ENCODE measurements at places on chromosomes 13 and 19.
A peak's percentile ranks its signal among the peaks of the same experiment; 100 is the strongest.

GRCh38 chr13:66714795-66715194 lies 515.3 kb downstream of the PCDH9 start:
- DNase-seq, result no peak

DNA sequence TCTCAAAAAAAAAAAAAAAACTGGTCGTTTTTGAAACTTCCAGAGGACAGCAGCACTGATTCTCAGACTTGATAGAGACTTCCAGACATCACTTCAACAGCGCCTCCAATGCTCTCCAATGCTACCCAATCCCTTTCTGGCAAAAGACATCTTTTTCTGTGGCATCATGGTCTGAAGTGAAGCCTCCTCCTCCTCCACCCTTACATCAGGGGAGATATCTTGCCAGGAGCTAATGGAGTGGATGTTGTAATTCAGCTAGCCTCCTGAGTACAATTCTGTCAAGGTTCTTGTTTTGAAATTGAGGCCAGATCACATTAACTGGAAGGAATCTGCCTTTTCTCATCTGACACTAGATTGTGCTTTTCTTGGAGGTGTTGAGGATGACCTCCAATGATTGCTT lies 24.2 kb downstream of the FXYD5 start:
- DNase-seq, result no peak

DNA sequence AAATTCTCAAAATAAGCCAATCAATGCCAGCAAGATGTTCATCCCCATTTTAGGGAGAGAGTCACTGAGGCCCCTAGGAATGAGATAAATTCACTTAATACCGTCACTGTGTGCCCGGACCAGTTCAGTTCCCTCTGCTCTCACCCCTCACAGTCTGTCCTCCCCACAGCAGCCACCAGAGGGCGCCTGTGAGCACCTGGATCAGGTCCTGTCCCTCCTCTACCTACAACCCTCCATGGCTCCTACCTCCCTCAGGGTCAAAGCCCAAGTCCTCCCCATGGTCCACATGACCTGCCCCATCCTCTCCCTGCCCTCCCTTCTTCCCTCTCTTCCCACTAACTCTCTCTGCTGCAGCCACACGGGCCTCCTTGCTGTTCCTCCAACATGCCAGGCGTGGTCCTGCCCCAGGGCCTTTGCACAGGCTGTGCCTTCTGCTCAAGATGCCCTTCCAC lies 42.0 kb upstream of the NFIC start:
- DNase-seq, result peak; percentile 83

DNA sequence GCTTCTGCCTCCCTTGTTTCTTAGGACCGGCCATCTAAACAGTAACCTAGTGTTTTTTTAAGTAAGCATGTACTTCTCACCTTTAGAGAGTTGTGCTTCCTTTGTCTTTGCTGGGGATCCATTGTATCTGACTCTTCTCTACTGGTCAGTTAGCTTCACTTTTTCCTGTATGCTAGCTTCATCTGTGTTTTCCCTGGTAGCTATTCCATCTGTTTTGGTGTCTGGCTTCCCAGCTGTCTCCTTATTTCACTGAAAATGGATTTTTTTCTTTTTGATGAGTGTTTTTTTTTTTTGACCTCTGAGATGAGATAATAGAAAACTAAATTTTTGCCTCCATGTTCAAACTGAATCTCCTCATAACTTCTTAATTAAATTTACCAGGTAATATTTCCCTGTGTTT lies 637.0 kb upstream of the SLC10A2 start:
- no peak for DNase-seq

DNA sequence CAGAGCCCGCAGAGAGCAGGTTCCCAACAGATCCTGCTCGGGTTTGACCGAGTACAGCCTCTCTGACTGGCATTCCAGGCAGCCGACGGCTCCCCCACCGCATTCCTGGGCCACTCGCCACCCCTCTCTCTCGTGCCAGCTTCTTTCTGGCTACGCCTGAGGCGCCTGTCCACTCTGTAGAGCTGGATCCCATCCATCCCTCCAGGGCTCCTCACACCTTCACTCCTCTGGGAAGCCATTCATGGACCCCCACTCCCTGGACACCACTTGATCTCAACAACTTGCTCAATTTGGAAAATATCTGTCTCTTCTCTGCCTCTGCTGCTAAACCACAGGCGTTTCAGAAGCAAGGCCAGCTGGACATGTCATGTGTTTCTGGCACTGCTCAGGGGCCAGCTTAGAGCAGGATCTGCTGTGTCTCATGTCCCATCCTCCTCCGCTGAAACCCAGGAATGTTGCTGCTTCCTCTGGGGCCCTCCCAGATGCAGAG lies 30.6 kb upstream of the ATP1A3 start:
- DNase-seq, result no peak

GRCh38 chr19:13997631-13997962 lies 8.5 kb downstream of the RFX1 start:
- DNase-seq, result no peak

DNA sequence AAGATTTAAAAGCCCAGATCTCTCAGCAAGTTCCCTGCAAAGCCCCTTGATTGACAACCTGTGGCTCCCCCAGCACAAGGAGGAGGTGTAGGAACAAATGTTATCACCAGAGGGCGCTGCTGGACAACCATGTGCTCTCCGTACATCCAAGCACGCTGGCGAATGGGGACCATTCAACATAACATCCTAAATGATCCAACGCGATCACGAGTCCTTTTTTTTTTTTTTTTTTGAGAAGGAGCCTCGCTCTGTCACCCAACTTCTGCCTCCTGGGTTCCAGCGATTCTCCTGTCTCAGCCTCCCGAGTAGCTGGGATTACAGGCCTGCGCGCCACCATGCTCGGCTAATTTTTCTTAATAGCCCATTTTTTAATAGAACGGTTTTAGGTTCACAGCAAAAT lies 52.0 kb downstream of the NWD1 start:
- peak; percentile 75 for DNase-seq

DNA sequence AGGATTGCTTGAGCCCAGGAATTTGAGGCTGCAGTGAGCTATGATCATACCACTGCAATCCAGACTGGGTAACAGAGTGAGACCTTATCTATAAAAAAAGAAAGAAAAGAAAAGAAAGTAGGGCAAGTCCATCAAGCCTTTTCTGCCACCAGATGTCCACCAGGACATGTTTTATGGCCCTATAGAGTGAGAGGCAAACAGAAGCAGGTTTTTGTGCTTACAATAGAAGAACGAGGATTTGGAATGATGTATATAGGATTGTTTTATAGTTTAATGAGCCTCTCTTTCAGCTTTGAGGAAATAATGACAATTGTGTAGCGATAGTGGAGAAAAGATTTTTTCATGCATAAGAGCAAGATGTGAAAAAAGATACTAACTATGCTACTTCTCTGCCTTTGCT lies 480.5 kb downstream of the KLF12 start:
- DNase-seq, result no peak

- no peak for DNase-seq
These were observed at the start of gene C2CD4C for GRCh38 chr19:408902-409515. C2CD4C (minus strand) TSS chr19:409147; CDS start chr19:408361, 786 bp downstream.

DNA sequence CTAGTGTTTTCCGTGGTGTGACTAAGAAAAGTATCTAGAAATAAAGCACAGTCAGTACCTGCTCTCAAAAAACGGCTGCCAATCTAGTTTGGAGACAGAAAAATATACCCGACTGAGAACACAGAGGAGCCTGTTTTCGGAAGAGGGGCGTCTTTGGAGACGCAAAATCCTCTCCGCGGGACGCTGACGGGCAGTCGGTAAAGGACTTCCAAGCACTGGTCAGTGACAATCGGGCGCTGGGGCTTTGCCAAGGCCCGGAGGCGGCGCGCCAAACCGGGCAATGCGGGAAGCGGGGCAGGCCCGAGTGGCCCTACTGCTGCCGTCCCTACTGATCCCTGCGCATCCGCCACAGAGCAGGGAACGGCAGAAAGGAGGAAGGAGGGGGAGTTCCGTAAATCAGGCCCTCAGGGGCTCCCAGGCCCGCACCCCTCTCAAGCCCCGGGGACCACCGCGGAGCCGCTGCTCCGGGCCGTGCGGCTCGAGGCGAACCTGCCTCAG lies 588 bp upstream of the DPY19L3 start:
- DNase-seq, result no peak

- no peak for DNase-seq
These were observed 135.7 kb downstream of the DIAPH3 start for GRCh38 chr13:60028021-60028420.

GRCh38 chr13:45830121-45830520 lies 21.4 kb downstream of the SIAH3 start:
- no peak for DNase-seq

DNA sequence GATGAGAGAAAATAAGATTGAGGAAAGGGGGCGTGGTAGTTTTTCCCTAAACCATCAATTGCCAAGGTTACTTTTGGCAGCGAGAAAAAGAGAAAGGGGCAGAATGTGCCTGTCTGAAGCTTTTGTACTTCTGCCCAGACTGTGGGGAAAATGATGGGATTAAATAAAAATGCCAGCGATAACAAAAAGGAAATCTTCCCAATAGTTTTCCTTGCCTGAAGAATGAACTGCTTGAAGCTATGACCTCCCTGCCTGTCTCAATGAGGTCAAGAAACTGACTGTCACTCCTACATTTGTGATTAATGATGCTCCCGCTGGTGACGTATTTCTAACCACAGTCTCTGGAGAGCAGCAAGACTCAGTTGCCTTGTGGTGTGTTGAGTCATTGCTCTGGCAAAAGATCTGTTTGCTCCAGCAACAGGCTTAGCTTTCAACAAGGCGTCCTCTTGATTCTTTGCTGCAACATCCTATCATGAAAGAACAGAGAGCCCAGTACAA lies 1051.5 kb downstream of the DIAPH3 start:
- no peak for DNase-seq

- no peak for DNase-seq
These were observed 836.4 kb downstream of the SLITRK6 start for GRCh38 chr13:84962849-84963248.

DNA sequence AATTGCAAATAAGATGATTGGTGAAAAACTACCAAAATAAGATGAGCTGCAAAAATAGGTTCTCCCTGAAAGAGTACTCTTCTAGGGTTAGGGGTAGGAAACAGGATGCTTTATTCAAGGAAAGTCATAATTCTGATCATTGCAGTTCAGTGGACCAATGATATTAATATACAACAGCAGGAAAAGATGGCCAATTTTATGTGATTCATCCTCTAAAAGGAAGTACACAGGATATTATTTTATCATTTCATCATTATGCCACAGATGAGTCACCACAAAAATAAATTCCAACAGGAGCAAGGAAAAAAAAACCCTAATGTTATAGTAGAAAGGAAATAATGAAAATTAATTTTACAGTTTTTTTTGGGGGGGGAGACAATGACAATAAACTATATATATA lies 205.0 kb downstream of the NALCN start:
- no peak for DNase-seq

DNA sequence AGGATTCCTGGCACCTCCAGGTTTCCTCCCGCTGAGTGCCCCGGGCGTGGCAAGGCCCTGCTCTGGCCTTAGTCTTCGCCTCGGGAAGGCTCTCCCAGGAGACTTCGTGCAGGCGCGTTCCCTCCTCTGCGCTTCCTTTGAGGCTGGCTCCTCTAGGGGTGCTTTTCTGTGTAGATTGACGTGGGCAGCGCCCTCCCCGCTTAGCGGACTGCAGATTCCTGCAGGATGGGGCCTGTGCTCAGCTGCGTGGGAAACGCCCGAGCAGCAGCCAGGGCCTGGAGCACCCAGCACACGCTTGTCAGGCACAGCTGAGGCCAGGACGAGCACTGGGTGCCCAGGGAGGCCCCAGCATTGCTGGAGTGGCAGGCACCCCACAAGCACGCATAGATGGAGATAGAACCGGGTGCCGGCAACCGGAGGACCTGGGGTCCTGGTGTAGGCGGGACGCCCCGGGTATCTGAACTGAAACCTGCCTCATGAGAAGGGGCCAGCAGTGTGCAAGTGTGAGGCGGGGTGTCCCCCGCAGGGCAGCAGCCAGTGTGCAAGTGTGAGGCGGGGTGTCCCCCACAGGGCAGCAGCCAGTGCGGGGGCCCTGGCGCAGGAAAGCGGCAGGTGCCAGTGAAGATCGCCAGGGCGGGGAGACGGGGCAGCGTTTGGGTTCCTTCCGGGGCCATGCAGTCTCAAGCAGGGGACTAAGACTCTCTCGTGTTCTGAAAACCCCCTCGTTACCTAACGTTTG lies 3.4 kb downstream of the NDUFS7 start:
- DNase-seq, result no peak

GRCh38 chr13:51451134-51451466 lies 1.7 kb downstream of the INTS6 start:
- DNase-seq, result no peak

- DNase-seq, result peak; percentile 92
These were observed 8.3 kb upstream of the MZF1 start for GRCh38 chr19:58581227-58582141.

DNA sequence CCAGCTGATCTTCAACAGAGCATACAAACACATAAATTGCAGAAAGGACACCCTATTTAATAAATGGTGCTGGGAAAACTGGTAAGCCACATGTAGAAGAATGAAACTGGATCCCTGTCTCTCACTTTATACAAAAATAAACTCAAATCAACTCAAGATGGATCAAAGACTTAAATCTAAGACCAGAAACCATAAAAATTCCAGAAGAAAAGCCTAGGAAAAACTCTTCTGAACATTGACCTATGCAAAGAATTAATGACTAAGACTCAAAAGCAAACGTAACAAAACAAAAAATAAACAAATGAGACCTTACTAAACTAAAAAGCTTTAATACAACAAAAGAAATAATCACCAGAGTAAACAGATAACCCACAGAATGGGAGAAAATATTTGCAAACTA lies 74.5 kb upstream of the ABCC4 start:
- DNase-seq, result no peak

- DNase-seq, result no peak
These were observed 38.7 kb downstream of the BRCA2 start for GRCh38 chr13:32354040-32354439.

GRCh38 chr13:98910501-98910951 lies 67.3 kb downstream of the DOCK9 start:
- peak; percentile 80 for DNase-seq

DNA sequence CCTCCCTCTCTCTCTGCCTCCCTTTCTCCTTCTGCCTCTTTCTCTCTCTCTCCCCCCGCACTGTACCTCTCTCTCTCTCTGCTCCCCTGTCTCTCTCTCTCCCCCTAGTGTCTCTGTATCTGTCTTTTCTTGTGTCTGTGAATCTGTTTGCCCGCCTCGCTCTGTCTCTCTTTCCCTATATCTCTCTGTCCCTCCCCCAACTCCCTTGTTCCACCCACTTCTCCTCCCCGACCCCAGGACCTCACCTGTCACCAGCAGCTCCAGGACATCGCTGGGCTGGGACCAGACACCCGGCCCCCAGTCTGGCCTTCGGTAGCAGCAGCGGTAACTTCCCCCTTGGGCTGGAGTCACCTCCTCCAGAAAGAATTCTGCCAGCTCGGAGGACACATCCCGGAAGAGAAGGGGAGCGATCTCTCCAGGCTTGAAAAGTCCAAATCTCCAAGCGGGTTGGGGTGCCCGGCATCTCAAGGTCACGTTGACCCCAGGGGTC lies 3.9 kb downstream of the OSCAR start:
- peak; percentile 34 for DNase-seq

DNA sequence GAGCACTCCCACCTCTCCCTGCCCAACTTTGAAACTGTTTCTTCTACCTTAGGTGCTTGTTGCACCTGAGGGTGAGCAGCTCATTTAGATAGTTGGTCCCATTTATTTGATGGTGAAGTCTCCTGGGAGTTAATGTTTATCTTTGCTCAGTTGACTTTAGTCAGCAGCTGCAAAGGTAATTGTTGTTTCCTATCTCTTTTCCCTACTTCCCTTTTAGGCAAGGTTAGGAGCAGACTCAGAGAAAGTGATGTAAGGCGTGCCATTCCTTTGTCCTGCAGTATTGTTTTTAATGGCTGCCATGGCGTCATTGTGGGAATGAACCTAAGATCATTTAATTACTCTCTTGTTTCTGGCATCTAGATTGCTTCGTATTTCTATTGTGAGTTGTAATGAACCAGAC lies 11.6 kb downstream of the AKAP11 start:
- DNase-seq, result no peak

GRCh38 chr13:65889368-65889767 lies 1340.8 kb downstream of the PCDH9 start:
- DNase-seq, result no peak
